ENCODE measurements at places on chromosomes 11 and 22.

DNA sequence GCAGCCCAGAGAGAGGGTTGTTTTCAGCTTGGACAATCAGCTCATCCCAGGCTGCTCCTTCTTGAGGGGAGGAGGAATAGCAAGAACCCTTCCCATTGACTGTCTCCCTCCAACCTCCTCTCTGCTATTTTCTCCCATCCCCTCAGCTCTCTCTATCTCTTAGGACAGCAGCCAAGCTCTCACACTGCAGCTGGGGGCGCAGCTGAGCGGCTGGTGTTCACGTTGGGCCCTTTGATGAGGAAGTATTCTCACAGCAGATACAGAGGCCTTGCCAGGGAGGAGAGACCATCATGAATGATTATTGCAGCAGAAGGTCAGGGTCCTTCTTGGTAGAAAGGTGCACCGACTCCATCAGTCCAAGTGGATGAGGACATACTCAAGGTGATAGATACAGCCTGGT, 26.5 kb upstream of the CADM1 start:
- no peak for DNase-seq

DNA sequence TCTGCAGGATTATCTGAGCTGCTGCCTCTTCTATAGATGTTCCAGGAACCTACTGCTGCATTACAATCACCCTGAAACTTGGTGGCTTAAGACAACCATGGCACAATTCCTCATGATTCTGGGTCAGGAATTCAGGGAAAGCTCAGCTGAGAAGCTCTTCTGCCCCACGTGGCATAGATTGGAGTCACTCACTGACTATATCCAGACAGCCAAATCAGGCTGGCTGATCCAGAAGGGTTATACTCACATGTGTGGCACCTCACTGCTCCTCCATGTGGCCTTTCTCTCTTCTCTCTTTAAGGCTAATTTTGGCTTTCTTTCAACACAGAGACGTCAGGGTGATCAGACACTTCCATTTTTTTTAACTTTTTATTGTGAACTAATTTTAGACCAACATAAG, 125.5 kb downstream of the BBOX1 start:
- no peak for DNase-seq

DNA sequence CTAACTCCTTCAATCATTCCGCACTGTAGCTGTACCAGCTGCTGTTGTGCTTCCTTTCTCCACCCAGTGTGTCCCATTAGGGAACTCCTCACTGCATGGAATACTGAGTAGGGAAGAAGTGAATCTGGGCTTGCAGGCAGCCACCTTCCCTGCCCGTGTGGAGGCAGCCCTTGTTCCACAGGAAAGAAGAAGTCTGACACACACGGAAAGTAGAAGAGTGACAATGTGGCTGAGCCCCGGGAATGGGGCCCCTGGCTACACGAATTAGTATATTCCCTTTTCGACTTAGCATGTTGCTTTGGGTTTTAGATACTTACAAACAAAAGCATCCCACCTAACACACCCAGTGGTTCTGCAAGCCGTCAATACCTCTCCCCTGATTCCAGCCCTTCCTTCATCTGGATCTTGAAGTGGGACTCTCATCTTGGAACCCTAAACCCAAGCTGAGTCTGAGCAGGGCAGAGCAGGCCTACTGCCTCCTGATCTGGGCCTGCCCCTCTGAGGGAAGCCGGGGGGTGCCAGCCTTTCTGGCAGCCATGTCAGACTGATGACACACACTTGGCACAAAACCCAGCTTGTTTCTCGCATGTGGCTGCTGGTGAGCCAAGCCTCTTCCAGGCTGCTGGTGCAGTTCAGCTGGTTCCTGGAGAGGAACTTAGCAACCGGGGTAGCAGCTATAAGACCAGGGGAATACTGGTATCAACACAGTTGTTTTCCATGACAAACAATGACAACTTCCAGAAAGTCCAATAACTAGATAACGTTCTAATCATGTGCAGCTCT, 71.6 kb downstream of the C11orf58 start:
- DNase-seq: no peak

- DNase-seq: no peak
Observed at GRCh38 chr11:77411137-77411707, 62.7 kb downstream of the PAK1 start.

- DNase-seq: no peak
Observed at GRCh38 chr11:47558695-47559094, 5.8 kb upstream of the CELF1 start.

DNA sequence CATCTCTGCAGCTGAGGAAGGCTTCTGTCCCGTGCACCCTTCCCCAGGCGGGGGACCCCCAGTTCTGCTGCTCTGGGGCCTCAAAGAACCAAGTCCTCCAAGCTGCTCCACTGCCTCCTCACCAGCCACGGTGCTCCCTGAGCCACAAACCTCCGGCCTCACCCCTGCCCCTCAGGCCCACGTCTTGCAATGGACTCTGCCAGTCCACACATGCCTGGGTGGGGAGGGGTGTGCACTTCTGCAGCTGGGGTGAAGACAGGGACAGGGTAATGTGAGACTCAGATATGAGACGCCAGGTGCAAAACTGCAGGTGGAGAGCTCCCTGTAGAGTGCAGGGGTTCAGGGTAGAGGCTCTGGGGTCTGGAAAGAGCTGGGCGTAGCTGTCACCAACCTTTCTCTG, 3.2 kb upstream of the PTDSS2 start:
- DNase-seq: no peak

- no peak for DNase-seq
Observed at GRCh38 chr11:76140912-76141574, 65.3 kb downstream of the WNT11 start.

DNA sequence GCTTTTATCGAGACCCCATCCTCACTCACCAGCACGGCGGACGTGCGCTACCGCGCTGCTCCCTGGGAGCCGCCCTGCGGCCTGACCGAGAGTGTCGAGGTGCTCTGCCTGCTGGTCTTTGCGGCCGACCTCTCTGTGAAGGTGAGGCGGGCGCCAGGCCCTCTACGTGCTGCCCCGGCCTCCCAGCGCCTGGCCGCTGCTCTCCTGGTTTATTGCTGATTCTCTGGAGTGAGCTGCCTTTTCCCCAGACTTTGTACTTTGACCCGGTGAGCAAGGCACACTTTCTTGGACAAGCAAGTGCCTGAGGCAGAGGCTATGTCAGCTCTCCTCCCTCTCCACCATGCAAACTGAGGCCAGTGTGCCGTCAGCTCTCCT, 6.5 kb downstream of the TPCN2 start:
- no peak for DNase-seq

DNA sequence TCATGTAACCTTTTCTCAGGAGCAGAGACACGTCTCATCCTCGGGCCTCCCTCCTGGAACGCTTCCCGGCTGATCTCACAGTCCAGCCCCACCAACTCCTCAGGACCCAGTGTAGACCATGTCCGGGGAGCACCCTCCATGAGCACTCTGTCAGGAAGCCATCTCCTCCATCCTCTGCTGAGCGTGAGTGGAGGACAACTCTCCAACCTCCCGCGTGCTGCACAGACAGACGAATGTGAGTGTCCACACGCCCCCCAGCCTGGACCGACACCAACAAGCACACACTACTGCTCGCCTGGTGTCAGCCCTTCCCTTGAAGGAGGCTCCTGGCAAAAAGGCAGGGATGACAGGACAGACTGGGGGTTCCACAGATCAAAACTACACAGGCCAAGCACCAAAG, 86.6 kb downstream of the SHANK2 start:
- DNase-seq: no peak

DNA sequence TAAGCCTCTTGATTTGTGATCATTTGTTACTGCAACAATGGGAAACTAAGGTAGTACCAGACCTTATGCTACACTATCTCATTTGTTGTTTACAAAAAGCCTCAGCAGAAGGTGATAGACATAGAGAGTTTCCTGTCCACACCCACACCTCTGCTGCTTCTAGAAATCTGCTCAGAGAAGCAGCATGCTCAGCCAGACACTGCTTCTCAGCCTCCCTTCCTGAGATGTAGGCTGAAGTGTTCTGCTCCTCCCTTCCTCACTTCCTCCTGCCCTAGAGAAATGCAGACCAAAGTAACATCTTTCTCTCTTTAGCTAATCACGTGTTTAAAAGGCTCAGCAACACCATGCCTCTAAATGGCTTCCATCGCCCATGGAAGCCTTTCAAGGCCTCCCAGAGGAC, 88.4 kb downstream of the SLC1A2 start:
- DNase-seq: no peak

- DNase-seq: no peak
Observed at GRCh38 chr22:31647523-31648320, 14.3 kb downstream of the PISD start.

- no peak for DNase-seq
Observed at GRCh38 chr11:82873919-82874333, 26.3 kb downstream of the PRCP start.
